ENCODE measurements at places on chromosomes 6 and 20.

GRCh38 chr6:137731600-137731959 lies 135.5 kb upstream of the TNFAIP3 start:
- peak; percentile 36 for DNase-seq

DNA sequence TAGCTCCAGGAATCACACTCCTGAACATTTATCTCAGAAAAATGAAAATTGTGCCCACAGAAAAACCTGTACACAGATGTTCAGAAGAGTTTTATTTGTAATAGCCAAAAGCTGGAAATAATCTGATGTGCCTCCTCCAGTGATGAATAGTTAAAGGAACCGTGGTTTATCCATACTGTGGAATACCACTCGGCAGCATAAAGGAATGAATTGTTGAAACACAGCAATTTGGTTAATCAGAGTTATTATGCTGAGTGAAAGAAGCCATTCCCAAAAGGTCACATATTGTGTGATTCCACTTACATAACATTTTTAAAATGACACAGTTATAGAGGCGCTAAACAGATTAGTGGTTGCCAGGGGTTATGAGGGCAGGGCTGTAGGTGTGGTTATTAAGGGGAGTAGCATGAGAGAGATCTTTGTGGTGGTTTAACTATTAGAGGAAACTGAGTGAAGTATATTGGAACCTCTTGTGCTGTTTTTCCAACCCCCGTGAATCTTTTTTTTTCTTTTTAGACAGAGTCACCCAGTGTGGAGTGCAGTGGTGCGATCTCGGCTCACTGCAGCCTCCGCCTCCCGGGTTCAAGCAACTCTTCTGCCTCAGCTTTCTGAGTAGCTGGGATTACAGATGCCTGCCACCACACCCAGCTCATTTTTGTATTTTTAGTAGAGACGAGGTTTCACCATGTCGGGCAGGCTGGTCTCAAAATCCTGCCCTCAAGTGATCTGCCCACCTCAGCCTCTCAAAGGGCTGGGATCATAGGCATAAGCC lies 26.2 kb downstream of the PSMF1 start:
- DNase-seq: no peak

DNA sequence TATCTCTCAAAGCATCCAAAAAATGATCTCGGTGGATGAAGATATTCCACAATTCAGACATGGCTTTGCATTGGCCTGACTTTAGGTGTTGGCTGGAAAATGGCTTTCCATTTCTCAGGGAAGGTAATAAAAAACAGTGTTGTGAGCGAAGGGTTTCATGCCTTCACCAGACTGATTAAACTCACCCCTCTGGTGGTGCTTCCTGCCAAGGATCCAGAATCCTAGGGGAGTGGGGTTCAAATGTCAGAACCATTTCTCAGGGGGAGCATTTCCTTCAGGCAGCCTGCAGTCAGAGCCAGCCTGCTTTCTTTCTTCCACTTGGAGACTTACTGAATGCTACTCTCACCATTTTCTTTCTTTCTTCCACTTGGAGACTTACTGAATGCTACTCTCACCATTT lies 45.7 kb upstream of the SMIM28 start:
- no peak for DNase-seq

DNA sequence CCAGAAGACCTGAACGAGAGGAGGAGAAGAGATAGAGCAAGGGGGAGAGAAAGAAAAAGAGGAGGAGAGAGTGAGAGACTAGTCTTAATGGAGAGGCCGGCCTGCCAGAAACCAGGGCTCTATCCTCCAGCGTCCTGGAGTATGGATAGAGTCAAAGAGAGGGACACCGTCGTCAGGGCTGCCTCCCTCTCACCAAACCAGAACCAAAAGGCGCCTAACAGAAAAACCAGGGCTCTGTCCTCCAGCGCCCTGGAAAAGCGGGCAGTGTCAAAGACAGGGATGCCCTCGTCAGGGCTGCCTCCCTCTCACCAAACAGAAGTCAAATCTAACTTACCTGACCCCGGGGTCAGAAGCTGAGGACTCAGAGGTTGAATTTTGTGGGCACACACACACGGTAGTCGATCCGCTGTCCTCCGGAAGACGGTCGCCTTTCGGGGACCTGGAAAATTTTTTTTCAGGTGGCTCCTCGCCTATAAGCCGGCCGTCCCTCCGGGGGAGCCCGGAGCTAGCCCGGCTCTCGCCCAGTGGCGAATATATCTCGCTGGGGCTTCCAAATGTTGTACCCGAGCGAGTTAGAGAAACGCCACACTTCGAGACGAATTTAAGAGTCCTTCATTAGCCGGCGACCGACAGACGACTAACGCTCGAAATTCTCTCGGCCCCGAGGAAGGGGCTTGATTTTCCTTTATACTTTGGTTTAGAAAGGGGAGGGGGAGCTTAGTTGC lies 148.2 kb downstream of the TRIM27 start:
- no peak for DNase-seq

DNA sequence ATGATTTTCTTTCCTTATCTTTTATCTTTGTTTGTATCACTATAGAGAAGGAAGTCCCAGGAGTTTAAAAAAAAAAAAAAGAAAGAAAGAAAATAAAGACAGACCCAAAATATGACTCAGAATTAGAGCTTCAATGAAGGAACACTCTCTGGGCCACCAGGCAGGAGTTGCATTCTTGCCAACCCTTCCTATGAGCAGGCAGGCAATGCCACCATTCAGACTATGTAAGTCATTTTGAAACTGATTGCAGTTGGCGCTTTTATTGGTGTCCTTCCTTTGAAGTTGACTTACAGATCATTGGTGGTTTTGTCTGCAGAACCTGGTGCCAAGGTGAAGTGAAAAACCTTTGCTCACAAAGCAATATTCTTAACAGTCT lies 50.3 kb downstream of the MYB start:
- DNase-seq: peak; percentile 51

DNA sequence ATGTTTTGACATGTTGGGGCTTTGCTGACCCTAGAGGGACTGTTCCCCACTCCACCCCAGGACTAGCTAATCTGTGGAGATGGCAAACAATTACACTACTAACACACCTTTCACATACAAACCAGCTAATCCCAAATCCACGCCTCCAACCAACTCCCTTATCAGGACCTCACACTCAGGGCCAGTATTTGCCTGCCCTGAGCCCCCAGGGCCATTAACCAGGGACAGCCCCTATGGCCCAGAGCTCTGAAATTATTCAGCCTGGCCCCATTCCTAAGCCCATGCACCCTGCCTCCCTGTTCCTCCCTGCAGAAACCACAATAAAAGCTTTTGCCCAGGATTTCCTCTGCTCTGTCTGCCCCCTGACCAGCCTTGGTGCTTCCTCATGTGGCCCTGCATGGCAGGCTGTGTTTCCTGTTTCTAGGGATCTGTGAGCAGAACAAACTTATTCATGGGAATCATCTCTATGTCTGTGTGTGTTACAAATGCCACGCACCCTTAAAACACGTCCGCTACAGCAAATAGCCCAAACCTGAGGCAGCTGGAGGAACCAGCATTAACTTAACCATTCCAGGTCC lies 121.2 kb downstream of the PXDC1 start:
- DNase-seq: peak; percentile 13

DNA sequence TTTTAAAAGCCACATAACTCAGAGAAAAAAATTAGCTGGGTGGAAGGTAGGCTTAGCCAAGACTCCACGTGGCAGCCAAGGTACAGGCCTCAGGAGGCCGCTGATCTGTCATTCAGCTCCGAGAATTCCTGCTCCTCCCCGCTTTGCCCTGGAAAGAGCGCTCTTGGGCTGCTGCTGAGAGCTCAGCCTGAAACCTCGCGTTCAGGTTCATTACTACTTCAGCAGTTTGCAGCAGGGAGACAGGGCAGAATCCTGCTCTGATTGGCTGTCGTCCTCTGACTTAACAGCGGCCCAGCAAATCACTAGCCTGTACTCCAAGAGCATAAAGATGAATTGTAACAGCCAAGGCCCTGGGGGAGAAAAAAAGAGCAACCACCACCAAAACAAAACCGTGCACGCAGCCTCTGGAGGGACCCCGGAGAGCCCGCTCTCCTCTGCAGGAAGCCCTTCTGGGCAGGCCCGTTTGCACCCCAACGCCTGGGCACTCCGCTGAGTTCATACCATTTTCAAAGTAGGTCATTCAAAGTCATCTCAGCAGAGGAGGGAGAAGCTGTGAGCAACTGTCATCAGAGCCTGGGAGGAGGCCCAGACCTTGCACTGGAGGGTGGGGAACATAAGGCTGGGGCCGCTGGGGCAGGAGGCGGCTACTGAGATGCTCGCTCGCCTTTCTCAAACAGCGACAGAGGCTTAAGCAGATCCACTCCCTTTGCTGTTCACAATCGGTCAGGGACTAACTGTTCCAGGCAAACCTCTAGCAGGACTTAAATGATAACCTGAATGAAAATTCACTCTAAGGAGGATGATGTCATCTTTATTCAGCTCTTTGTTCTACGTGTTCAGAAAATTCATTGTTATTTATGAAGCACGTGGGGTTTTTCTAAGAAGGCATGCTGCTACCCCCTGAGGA lies 42.3 kb upstream of the ATXN1 start:
- no peak for DNase-seq

GRCh38 chr6:121764493-121764892 lies 329.0 kb downstream of the GJA1 start:
- no peak for DNase-seq

DNA sequence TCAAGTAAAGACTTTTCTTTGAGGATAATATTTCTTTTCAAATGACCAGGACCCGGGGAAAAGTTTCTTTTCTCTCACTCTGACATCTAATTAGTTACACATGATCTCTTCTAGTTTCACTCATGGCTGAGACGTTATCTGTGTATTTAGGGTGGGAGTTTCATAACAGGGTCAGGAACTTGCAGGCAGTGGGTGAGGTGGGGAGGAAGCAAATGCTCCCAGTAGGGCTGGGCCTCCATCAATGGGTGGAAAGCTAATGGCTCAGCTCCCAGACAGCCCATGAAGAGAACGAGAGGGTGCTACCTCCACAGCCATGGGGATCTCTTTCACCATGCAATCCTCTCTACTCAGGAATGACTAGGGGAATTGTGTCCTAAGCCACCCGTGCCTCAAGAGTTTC lies 119.3 kb downstream of the F13A1 start:
- DNase-seq: no peak

GRCh38 chr6:159815410-159815809 lies 15.3 kb downstream of the PNLDC1 start:
- DNase-seq: no peak

- DNase-seq: no peak
These were observed 6.6 kb upstream of the WFDC2 start for GRCh38 chr20:45462711-45463509.

DNA sequence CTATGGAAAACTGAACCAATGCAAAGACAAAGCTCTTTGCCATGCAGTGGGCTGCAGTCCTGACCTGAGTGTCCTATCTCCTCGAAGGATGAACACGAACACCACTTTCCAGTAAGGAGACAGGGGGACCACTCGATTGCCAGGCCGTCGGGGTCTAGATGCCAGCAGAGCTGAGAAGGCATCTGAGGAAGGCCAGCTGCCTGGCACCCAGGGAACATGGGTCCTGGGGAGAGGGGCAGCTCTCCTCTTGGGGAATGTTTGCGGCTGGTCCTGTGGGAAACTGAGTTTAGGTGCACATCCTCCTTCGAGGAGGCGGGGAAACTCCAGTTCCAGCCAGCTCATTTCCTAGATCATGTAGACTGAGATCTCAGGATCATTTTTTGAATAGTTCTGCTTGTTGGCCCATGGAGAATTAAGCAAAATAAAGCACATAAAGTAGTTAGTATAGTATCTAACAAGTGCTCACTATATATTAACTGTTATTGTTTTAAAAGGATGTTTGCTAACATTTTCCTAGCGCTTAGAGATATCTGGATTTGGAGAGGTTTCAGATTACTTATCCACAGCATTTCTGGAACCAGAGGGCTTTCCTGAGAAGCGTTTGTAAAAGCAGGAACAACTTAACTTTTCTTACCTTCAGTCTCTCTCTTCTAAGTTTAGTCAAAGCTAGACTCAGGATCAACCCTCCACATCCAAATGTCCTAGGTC lies 225.3 kb upstream of the FOXQ1 start:
- no peak for DNase-seq

DNA sequence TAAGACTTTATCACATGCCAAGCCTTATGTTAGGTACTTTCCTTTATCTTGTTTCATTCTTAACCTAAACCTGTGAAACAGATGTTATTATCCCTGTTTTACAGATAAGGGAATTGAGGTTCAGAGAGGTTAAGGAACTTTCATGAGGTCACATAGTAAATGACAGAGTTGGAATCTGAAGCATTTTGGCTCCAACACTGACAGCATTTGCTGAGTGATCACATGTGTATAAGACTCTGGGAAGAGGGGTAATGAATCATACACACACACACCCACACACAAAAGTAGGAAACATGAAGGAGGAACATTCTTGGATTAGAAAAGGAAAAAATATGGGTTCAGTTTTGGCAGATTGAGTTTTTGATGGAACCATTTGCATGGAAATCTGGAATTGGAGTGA lies 212.5 kb downstream of the GJA1 start:
- no peak for DNase-seq

GRCh38 chr6:87710090-87710489 lies 8.1 kb upstream of the AKIRIN2 start:
- peak; percentile 82 for DNase-seq

DNA sequence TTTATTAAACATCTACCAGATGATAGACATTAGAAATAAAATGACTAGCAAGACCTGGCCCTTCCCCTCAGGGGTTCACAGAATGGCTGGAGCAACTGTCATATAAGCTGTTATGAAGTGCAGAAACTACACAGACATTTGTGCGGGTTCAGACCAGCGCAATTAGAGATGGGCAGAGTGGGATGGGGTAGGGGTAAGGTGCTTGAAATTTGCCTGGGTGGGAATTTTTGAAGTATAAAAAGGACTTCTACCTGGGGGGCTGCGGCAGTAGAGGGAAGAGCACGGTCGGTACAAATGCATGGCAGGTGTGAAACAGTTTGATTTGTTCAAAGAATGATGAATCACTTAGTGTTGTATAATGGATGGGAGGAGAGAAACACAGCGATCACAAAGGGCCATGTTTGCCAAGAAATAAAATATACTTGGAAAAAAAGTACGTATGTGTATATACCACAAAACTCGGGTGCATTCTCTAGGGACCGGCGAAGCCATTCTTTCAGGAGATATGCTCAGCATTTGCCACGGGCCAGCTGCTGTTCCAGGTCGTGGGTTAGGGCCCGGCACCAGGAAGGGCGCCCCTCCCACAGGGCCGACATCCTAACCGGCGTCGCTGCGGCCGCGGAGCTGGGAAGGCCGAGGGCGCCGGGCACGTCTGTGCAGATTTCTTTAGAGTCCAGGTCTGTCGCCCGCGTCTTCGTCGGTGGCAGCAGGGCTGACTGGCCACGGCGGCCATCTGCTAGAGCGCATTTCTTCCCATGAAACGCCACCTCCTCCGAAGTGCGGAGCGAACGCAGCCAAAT lies 809 bp upstream of the NOL7 start:
- peak; percentile 30 for DNase-seq

- peak; percentile 57 for DNase-seq
These were observed 170.1 kb downstream of the CLIC5 start for GRCh38 chr6:45845567-45845966.

DNA sequence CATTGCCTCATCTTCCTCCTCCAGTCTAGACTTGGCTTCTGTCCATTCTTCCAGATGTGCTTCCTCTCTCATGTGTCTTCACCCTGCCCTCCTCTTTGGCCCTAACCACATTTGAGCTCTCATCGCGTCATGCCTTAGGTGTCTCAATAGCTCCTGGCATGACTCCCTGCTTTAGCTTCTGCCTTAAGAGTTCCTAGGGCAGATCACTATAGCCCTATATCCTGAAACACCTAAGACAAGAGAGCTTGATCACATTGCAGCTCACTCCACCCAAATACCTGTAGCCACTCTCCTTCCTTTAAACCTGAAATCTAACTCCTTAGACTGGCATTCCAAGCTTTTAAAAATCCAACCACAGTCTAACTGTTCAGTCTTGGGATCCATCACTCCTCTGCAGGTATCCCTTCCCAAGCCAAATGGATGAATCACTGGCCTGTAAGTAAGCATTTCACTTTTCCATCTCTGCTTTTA lies 69.0 kb upstream of the STXBP5 start:
- peak; percentile 48 for DNase-seq

- no peak for DNase-seq
These were observed 36.1 kb downstream of the EYA2 start for GRCh38 chr20:46930640-46931339.
